K562 (cell line): ENCODE measurements at places on chromosomes 2 and 18. TPM values are rescaled to one million over a fixed set of nuclear protein-coding genes. Genes with fewer than 3 reads are reported as not detected.

The COPS8 gene
- 28.2 and 30.0 TPM in 2 replicates for total RNA-seq

DNA sequence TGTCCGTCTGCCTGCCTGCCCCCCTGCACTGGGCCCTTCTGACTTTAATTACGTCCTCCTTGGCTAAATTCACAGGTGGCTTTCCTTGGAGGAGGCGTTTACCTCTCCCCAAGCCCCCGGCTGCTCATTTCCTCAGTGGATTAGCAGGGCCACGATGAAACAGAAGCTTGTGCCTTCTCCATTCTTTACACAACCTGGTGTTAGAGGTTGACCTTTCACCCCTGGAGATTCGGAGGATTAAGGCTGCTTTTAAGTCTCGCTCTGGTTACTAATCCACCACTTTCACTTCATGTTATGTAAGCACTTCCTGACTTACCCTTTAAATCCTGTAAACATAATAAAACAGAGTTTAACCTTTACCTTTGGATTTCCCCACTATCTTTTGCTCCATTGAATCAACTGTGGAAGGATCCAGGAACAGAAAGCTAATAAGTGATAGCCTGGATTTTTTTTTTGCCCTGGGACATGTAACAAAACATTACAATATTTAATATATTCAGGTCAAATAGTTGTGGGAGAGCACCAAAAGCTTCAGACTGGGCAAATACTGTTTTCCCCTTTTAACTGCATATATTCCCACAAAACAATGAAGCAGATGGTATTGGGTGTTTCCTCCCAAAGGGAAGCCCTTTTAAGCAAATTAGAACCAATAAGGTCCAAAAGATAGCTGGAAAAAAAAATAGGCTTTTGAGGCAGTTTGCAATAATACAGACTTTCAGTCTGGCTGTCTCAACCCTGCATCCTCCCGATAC lies 370.2 kb downstream of the EN1 start:
- no peak for DNase-seq

DNA sequence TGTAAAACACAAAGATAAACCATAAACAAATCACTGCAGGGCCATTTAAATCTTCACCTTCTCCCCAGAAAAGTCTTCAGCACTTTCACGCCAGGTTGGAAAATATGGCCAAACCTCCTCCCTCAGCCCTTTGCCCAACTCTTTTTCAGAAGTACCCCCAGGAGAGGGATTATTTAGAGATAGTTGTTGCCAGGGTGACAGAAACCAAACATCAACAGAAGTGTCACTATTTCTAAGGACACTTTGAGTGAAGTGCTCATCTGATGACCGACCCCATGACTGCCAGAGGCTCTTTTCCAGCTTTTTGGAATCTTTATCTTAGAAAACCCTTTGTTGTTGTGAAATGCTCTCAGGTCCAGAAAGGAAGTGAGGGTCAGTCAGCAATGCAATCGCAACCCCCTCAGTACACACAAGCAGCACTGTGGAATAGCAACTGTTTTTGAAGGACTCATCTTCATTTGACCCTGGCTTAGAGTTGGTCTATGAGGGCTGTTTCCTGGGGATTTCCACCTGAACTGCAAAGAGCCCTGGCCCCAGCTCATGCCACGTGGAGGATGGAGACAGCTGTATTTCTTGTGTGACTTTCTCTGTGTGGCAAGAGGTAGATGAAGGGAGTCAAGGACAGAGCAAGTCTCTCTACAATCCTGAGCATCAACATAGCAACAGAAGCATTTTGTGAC lies 114.0 kb upstream of the STON1 start:
- DNase-seq = no peak

GRCh38 chr2:231601356-231602229 lies 8.9 kb downstream of the TEX44 start:
- peak; percentile 65 for DNase-seq

DNA sequence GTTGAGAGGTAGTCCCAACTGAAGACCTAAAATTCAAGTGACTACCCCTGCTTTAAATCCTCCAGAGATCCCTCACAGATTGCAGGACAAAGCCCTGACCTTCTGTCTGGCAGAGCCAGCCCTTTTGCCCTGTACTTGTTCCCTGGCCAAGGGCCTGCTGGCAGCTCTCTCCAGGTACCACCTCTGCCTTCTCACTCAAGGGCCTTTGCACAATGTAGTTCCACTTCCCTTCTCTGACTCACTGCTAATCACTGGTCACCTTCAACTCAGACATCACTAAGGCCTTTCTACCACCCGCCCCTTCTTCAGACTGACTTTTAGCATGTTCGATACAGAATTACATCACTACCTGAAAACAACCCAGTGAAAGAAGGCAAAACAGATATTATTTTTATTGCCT lies 411.0 kb downstream of the TMEM182 start:
- no peak for DNase-seq

DNA sequence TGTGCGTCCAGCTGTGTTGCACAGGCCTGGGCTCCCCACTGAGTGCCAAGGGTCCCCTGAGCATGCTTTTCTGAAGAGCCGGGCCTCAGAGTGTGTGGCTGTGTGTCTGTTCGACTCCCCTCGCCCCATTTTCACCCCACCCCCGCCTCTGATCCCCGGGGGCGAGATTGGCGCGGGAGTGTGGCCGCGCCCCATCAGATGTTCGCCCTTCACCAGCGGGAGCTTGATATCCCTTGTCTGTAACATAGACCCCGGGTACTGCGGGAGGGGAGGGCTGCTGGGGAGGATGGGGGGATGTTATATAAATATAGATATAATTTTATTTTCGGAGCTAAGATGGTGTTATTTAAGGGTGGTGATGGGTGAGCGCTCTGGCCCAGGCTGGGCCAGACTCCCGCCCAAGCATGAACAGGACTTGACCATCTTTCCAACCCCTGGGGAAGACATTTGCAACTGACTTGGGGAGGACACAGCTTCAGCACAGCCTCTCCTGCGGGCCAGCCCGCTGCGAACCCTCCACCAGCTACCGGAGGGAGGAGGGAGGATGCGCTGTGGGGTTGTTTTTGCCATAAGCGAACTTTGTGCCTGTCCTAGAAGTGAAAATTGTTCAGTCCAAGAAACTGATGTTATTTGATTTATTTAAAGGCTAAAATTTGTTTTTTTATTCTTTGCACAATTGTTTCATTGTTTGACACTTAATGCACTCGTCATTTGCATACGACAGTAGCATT lies 1.5 kb downstream of the RHOB start:
- no peak for DNase-seq

The GDF7 gene
- total RNA-seq = not detected in 2 replicates

DNA sequence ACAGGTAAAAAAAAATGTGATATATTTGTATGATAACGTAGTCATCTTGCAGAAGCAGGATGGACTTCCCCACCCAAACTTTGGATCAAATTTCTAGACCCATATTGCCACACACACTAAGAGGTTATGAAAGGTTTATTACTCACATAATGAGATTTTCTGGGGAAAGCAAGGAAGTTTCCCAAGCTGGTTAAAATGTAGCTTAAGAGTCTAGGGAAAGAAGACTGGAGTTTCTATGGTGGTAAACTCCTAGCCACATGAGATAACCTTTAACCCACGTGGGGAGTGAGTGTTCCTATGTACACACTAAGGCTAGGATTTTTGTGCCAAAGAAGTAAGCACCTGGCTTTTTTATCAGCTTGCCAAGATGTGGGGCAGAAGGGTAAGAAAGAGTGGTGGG lies 335.7 kb upstream of the UBE2E3 start:
- no peak for DNase-seq

DNA sequence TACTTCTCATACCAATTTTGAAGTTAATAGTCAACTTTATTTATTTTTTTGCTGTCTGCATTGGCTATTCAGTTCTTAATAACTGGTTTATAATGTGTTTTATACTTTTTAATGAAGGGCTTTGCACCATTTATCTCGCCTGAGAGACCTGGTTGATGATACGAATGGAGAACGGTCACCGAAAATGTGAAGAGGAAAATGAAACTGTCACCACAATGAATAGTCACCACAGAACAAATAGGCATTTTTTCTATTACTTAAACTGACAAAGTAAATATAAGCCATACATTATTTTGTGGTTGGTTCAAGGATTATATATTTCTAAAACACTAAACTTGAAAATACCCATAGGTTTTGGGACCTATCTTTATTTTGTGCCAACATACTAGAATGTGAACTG lies 20.4 kb downstream of the C18orf54 start:
- DNase-seq = no peak

DNA sequence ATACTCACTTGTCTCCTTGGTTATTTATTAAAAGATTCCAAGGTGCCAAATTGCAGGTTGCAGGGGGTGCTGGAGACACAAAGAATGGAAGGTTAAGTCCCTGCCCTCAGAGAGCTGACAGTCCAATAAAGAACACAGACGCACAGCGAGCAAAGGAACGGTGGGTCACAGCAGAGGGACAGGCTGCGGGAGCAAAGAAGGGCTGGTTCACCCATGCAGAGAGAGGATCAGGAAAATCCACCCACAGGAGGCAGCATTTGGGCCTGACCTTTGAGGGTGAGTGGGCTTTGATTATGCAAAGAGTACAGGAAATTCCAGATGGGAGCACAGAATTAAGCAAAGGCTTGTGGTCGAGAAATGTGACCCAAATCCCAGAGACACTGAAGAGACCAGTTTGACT lies 45.0 kb downstream of the ZBTB7C start:
- no peak for DNase-seq

- DNase-seq = no peak
Measured at GRCh38 chr2:74768401-74768914, 65.5 kb upstream of the HK2 start.

DNA sequence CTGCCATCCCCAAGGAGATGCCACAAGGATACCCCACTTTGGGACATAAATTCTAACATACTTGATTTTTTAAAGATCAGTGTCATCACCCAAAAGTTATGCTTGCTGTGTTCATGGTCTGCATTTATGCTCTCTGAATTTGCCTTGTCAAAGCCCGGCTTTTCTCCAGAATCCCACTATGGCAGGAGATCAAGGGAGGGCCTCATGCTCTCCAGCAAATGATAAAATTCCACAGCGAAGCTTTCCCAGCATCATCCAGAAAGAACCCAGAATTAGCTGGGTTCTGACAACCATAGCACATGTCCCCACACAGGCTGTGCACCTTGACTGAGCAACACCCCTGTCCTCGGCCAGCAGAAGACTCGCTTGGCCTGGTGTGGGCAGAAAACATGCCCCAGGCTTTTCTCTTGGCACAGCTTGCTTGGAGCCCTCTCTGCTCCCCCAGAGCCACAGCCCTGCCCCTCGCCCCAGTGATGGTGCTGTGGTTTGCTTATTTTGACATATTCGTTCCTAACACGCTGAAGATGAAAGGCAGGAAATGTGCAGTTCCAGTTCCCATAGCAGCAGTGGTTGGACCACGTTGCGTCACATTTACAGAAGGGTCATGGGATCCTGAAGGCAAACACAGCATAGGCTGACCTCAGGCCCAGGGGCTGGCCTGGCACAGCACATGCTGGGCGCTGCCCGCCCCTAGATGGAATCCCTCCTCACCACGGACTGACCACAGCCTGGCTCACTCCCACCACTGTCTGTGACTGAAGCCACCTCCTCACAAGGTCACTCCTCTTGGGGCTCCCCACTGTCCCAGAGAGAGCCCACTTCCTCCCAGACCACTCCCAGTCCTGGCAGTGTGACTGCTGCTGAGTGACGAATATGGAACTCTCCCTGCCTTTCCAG lies 14.1 kb upstream of the CHRNA1 start:
- no peak for DNase-seq

The C2orf80 gene
- not detected in 2 replicates for total RNA-seq

DNA sequence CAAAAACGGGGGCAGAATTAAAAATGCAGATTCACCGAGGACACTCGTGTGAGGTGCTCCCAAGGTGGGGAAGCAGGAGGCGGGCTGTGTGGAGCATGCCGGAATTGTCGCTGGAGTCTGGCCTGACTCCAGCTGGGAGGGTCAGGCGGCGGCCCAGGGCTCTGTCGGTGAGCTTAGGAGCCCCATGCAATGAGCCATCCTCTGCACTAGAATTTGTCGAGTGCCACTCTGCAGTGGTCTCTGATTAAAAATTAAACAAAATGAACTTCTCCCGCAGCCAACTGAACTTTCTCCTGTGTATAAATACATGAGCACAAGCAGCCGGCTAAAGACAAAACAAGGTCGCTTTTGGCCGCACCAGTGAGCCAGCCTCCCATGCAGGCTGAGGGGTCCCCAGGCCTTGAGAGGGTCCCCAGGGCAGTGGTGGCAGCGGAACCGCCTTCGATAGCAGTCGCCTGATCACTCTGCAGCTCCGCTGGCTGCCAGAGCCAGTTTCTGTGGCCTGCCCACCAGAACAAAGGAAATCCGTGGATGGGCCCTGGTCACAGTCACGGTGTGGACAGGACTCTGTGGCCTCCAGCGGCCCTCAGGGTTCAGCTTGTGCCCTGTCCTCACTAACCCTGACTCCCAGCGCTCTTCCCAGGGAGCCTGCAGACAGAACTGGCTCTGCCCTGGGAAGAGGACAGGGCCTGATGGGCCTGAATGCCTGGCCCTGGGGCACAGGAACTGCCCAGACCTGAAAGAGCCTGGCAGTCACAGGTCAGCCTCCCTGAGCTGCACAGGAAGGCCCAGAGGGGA lies 201.3 kb downstream of the EIPR1 start:
- no peak for DNase-seq

- no peak for DNase-seq
Measured at GRCh38 chr2:113118263-113118657, 9.1 kb upstream of the IL1RN start.

GRCh38 chr18:28916456-28916855 lies 739.5 kb upstream of the CDH2 start:
- DNase-seq = no peak

- DNase-seq = no peak
Measured at GRCh38 chr2:126571403-126571802, 84.6 kb upstream of the GYPC start.

The CFAP53 gene
- 0.60 and 0.87 TPM in 2 replicates for total RNA-seq

GRCh38 chr2:104820126-104820525 lies 33.8 kb upstream of the POU3F3 start:
- no peak for DNase-seq

The GKN2 gene
- total RNA-seq = not detected in 2 replicates

DNA sequence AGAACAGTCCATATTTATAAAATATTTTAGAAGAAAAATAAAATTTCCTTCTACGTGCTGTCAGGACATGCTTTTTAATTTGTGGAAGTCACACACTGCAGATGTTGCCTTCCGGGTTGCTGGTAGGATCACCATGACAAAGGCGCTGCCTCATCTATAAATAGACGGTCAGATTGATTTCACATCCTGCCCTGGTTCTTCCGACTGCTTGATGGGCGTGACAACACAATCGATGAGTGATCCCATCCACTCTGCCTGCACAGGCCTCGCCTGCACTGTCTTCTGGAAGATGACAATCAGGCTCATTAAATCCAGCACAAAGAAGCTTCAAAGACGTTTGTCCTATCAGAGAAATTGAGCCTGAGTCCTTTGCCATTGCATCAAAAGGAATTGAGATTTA lies 318.9 kb upstream of the TRIB2 start:
- no peak for DNase-seq

- peak; percentile 79 for DNase-seq
Measured at GRCh38 chr2:96869822-96870625, at the start of gene SEMA4C. SEMA4C (minus strand) TSS chr2:96870080; CDS start chr2:96867886, 2,194 bp downstream.

- DNase-seq = no peak
Measured at GRCh38 chr2:45912109-45912508, 260.6 kb downstream of the PRKCE start.
